ENCODE measurements at places on chromosomes 4 and X. TPM values are rescaled to one million over a fixed set of nuclear protein-coding genes. Genes with fewer than 3 reads are reported as not detected.

DNA sequence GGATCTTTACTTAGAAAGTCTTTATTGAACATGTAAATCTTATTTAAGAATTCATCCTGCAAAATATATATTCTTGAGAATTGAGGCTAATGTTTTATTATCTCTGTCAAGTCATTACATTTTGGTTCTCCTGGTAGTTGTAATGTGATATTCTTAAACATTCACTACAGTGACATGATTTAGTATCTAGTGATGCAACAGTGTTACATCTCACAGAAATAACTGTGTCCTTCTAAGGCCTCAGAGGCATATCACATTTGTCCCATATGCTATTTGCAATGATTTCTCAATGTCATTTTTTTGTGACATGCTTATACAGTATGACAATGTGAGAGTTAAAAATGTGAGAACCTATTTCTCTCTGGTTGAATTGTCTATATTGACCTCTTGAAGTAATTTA lies 34.1 kb downstream of the PRRG1 start:
- no peak overlapping the region for H3K4me3 ChIP-seq
- no peak overlapping the region for H3K27ac ChIP-seq
- DNase-seq = no peak

The NAP1L3 gene
- polyA plus RNA-seq = 0.63 TPM

DNA sequence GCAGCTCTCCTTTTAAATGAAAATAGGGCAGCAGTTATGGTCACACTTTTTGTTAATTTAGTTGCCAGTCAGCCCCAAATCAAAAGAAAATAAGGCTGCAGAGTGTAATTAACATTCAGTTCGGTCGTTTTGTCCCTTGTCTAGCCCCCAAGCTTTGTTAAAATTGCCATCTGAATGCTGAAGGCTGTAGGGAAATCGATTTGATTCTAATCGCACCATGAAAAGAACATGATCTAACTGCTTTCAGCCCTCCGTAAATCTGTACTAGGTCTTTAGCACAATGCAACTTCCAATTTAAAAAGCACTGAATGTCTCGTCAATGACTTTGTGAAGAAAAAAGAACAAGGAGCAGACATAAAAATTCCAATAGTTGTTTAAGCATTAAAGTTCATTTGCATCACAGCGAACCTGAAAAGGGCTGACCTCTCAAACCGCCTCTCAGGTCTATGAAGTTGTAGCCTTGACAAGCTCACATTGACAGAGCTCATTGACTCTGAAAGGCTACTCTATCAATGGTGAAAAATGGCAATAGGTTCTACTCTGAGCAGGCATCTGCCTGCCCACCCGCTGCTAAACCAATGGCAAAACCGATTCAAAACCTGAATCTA lies 48.9 kb downstream of the CHIC2 start:
- H3K36me3 ChIP-seq = peaks cover 6% of the 10 kb centered on the region
- H3K27ac ChIP-seq = no peak overlapping the region
- H3K4me1 ChIP-seq = no peaks in the 10 kb centered on the region
- DNase-seq = no peak
- no peaks in the 10 kb centered on the region for H3K27me3 ChIP-seq

The ATP8A1 gene
- polyA plus RNA-seq = 37.6 TPM

DNA sequence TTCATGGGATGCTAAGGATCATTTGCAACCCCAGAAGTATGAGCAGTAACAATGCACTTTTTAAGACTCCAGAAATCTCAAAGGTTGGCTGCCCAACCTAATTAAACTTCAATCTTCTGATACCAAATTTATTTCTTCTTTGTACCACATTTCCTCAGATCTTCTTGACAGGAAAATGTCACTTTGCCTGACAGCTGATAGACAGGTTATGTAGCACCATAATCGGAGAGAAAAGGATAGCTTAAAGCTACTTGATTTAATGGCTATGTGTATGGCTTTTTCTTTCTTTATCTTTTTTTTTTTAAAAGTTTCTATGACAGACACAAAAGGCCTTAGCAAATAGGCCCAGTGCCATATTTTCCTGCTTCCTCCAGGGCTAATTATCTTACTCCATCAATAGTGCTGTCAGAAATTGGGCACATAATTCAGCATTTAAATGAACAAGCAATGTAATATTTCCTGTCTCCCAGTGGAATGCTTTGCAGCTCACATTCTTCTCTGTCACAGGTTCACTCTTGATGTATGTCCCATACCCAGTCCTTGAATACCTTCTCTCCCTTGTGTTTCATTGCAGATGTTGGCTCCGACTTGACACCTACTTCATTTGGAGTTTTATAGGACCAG lies 795.7 kb downstream of the ADGRL3 start:
- no peaks in the 10 kb centered on the region for H3K27me3 ChIP-seq
- no peak overlapping the region for H3K27ac ChIP-seq
- no peak for DNase-seq
- H3K4me3 ChIP-seq = no peak overlapping the region
- no peaks in the 10 kb centered on the region for H3K4me1 ChIP-seq
